Kidney tubule cell (primary cell): ENCODE measurements at places on chromosomes 13 and 19.

GRCh38 chr13:32940601-32941000 is 75.6 kb upstream of the KL start:
- peak; percentile 69 for DNase-seq

DNA sequence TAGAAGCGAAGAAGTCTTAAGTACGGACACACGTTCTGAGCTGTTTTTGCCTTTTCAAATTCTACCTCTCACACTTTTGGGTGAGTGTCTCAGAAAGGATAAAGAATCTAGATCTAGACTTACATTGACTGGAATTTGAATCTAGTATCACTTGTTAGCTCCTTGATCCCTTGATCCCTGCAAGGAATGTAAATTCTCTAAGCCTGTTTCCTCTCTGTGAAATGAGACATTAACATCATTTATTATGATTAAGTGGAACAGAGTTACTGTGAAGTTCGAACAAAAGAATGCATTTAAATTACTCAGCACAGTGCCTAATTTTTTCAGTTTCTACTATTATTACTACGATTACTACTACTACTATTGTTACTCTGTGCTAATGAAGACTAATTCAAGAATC is 86.6 kb upstream of the POSTN start:
- no peak for DNase-seq

GRCh38 chr13:46172531-46172991 is 9.4 kb downstream of the LCP1 start:
- peak; percentile 44 for DNase-seq

DNA sequence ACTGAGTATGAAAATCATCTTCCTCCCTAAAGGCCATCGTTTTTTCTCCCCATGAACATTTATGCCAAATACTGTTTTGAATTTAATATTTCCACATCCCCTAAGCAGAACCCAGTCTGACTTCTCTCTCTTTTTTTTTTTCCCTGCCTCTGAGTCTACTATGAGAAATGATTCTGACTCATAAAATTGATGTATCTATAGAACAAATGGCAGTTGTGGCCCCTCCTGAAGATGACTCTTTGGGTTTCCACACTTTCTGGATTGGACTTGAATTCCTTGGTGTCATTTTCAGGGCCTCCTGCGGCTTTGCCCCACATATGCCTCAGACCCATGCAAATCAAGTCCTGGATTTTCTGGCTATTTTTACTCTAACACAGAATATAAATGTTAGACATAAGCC is 22.7 kb upstream of the NAXD start:
- no peak for DNase-seq

DNA sequence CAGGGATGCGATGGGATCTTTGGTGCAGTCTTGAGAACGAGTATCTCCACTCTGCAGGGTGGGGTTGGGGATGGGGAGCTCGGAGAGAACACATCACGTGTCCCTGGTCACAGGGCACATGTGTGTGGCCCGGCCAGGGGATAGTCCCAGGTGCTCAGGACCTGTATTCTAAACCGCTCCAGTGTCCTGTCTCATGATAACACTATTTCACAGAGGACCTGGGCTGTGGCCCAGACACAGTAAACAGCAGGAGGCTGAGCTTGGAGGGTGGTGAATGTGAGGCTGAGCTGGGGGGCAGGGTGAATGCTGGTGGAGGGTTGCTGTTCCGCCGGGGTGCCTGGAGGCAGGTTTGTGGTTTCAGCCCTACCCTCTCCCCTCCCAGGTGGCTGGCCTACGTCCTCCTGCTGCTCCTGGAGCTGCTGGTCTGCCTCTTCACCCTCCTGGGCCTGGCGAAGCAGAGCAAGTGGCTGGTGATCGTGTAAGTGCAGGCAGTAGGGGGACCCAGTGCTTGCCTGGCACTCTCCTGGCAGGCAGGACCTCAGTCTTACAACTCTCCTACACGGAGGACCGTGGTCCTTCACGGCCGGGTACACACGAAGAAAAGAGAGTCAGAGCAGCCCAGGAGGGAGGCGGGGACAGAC is 11.1 kb downstream of the TTYH1 start:
- DNase-seq, result peak; percentile 31

DNA sequence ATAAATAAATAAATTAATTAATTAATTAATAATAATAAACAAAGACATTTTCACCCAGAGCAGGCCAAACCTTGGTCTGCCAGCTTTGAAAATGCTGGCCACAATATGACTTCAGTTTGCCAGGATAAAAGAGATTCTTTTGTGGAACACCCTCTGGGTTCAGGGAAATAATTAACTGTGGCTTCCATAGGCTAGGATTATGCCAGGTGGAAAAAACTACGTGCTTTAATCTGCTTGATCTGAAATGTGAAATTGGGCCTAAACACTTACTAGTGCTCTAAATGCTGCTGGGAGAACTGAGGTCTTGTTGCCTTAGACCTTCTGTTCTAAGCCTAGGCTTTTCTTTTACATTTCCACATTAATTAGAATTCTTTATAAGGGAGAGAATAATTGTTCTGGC is 650.0 kb downstream of the DIAPH3 start:
- DNase-seq, result no peak

DNA sequence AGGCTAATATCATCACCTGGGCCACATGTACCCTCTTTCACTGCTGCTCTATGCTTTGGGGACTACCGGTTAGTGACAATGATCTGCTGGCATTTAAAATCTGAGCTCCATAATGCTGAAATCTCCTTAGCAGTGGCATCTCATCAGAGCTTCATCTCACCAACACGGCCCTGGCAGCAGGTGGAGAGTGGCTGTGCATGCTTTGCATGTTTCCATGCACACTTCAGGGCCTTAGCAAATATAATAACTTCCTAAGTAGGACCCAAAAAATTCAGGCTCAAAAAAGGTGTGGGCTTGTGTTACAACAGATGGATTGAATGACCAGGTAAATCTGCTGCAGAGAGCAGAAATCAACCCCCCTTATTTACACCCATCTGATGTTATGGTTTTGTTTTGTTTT is 55.2 kb downstream of the ALOX5AP start:
- no peak for DNase-seq

DNA sequence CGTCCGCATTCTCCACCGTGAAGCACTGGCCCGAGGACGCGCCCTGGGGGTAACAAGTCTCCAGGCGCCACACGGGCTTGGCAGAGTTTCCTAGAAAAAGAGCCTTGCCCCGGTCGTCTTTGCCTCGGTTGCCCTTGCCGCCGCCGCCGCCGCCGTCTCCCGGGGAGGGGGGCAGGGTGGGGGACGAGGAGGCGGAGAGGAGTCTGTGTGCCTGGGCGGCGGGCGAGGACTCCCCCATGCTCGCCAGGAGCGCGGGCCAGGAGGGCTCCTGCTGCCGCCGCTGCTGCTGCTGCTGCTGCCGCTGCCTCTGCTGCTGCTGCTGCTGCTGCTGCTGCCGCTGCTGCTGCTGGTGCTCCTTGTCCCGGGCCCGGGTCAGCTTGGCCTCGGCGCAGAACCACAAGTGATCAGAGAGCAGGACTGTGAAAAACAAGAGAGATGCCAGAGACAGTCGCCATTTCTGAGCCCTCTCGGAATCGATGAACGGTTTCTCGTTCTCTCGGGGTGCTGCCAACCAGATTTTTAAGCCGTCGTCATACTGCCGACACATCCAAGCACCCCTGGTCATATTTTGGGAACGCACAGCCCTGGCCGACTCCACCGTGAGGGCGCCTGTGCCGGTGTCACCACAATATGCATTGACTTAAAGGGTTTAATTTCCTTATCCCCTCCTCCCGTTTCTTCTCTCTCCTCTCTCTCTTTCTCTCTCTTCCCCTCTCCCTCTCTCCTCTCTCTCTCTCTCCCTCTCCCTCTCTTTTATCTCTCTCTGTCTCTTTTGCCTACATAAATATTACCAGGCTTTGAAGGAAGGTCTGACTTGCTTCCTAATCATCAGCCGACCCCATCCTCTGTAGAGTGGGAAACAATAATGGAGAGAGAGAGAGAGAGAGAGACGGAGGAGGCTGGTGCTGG is 349.1 kb downstream of the LIG4 start:
- peak; percentile 51 for DNase-seq

DNA sequence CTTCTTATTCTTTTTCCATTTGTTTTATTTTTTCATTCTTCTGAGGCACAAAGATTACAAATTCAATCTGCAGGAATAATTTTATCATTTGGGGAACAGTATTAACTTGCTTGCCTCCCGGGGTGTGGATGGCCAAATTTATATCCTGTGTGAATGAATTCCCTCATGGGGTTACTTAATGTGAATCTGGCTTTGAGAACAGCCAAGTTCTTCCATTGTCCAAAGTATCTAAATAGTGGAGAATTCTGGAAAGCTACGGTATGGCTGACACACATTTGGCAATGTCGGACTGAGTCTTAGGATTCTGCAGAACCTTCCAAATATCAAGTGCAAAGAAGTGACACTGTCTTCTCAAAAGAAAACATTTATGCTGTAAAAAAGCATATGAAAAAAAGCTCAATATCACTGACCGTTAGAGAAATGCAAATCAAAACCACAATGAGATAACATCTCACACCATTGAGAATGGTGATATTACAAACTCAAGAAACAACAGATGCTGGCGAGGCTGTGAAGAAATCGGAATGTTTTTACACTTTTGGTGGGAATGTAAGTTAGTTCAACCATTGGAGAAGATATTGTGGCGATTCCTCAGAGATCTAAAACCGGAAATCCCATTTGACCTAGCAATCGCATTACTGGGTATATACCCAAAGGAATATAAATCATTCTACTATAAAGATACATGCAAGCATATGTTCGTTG is 620.2 kb downstream of the EFNB2 start:
- no peak for DNase-seq

DNA sequence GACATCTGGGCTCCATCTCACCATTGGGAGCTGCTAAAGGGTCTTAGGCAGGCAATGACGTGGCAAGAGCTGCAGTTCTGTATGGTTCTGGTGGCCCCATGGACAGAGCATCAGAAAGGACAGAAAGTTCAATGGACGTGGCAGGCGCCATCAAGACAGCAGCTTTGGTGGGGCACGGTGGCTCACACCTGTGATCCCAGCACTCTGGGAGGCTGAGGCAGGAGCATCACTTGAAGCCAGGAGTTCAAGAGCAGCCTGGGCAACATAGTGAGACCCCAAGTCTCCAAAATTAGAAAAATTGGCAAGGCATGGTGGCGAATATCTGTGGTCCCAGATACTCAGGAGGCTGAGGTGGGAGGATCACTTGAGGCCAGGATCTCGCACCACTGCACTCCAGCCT is 9.5 kb downstream of the EVI5L start:
- no peak for DNase-seq

DNA sequence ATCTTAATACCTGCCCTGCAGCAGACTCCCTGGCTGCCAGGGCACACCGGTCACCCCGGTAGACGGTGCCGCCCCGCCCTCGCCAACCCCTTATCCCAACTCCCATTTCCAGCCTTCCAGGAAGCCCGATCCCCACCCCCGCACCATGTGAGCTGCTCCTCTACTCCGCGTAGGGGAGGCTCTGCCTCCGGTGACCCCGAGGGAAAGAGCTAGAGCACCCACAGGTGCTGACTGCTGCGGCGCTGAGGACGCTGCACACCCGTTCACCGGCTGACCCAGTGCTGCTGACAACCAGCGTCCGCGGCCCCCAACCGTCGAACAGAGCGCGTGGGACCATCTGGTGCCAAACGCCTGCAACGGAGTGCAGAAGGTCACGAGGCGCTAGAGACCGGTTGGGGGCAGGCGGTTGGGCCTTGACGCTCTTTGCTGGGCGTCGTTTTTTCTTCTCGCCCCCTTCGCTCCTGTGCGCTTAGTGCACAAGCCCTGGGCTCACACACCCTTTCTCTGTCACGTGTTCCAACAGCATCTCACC is 59.6 kb upstream of the ZNF599 start:
- no peak for DNase-seq

DNA sequence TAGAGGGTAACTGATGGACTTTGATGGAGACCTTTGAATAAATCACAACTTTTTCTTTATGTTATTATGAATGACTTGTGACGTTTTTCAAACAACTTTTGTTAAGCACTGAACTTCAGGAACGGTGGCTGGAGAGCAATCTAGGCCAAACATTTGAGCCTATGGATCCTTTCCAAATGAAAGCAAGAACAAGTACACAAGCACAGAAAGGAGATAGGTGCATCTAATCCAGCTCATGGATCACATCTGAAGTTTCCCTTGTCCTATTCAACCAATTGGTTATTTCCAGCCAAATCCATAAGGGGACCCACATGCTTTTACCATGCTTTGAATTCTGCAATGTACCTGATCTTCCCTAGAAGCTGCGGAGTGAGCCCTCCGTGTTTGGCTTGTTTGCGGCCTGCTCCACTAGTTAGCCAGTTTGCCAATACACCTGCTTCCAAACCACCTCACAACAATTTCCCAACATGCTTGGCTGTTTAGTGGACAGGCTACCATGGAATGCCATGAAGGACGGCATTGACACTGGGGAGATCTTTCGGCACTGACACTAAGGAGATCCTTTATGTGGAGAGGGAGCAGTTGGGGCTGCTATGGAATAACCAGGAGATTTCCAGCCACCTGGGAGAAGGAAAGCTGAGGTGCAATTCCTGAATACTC is 315.9 kb downstream of the DNAJC15 start:
- DNase-seq, result no peak

DNA sequence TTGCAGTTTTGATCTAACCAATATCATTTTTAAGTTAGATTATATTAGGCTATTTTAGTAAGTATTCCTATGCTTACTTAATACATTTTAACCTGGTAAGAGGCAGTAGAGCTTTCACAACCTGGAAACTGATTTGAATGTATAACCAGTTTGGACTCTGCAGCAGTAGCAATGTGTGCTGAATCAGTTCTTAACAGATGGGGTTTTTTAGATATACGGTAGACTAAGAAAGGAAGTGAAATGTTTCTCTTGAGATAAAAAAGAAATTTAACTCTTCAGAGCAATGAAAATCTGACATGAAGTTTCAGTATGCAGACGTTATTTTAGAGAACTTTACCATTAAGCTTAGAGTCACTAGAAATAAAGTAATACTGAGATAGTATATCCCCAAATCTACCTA is 2.7 kb downstream of the NBEA start:
- DNase-seq, result no peak

- no peak for DNase-seq
Measured at GRCh38 chr13:110092831-110093247, 214.1 kb downstream of the COL4A1 start.

DNA sequence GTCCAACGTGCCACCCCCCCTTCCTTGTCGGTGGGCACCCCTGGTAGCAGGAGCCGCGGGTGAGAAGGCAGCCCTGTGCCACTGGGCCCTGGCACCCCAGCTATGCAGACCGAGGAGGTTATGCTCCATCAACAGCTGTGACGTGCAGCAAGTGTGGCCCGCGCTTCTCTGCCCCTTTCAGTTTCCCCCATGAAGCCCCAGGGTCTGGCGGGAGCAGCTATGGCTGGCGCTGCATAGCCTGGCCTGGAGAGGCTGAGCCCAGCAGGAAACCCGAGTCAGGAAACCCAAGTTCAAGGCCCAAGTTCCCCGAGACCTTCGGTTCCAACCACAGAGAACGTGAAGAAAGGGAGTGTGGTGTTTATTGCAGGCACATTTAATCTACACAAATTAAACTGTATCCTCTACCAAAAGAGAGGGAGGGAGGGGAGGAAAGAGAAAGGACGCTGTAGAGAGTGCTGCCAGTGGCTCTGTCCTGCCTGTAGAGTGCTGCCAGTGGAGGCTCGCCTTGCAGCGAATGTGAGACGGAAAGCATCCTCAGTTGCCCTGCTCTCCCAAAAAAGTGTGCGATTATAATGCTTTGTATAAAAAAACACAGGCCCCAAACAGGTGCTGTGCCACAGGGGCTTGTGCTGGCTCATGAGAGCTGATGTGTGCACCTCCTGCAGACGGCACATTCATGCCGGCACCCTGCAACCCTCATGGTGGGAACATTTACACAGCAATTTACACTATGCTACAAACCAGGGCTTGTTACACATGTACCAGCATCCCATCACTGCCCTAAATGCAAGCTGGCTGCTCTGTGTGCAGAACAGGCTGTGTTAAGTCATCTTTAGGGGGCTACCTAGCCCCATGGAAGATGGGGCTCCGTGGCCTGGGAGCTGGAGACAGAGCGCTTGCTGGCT is 16.3 kb downstream of the POP4 start:
- peak; percentile 22 for DNase-seq

- no peak for DNase-seq
Measured at GRCh38 chr13:48656608-48657007, 2.9 kb downstream of the CYSLTR2 start.
